ENCODE measurements at places on chromosomes 5 and 9. TPM values are rescaled to one million over a fixed set of nuclear protein-coding genes. Genes with fewer than 3 reads are reported as not detected.

- DNase-seq, result no peak
Observed at GRCh38 chr9:91187965-91188344, 173.8 kb downstream of the AUH start.

- DNase-seq, result no peak
Observed at GRCh38 chr9:112149211-112149610, 25.9 kb downstream of the SUSD1 start.

- DNase-seq, result no peak
Observed at GRCh38 chr9:85483208-85483607, 258.5 kb downstream of the AGTPBP1 start.

DNA sequence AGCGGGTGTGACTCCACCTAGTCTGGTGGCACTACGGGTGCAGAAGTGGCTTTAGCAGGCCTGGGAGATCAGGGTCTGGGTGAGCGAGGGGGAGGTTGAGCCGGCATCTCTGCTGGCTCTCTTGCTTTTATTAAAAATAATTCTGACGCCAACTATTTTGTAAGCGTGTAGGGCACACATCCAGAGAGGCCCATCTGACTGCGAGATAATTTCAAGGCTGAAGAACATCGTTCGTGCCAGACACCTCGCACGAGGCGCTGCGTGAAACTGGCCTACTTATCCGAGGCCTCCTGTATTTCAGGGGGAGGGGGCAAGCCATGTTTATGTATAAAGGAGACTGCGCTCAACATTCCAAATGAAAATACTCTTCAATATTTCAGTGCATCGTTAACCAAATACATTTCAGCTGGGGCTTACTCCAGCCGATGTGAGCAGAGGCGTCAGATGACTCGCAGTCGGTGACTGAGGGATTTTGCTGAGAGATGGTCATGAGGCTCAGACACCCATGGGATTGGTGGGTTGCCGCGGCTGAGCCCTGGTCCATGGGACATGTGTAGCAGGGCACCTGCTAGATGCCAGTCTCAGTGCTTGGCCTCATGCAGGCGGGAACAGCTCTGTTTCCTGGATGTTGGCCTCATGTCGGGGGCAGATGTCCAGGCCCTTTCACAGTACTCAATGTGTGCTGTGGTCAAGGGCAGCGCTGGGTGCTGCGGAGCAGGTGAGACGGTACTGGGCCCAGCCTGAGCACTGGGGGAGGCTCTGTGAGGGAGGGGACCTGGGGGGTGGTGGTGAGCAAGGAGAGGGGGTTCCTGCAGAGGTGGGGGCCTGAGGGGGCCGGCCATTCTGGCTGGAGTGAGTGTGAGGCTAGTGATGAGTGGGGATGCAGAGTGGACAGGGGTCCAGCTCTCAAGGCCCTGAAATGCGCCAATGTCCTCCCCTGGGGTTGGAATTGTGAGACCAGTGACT lies 201.5 kb downstream of the DAB2IP start:
- peak; percentile 77 for DNase-seq

- DNase-seq, result peak; percentile 30
Observed at GRCh38 chr9:129962889-129963703, 79.9 kb downstream of the FNBP1 start.

- no peak for DNase-seq
Observed at GRCh38 chr5:40378396-40379177, 301.1 kb upstream of the PTGER4 start.

GRCh38 chr9:32350682-32351081 lies 33.8 kb upstream of the ACO1 start:
- DNase-seq, result peak; percentile 11

DNA sequence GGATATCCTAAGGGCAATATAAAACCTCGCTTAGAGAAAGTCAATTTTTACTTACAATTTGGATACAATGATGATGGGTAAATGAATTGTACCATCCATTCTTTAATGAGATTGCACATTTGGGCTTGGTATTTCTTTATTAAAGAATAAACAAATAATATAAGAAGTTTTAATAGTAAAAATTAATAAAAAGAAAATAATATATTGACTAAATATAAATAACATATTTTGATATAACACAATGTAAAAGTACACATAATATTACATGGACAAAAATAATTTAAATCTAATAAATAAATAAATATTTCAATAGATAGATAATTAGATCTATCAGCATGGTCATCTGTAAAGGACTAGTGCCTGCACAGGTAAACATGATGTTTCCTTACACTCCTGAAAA lies 944 bp downstream of the IFNA21 start:
- DNase-seq, result no peak

DNA sequence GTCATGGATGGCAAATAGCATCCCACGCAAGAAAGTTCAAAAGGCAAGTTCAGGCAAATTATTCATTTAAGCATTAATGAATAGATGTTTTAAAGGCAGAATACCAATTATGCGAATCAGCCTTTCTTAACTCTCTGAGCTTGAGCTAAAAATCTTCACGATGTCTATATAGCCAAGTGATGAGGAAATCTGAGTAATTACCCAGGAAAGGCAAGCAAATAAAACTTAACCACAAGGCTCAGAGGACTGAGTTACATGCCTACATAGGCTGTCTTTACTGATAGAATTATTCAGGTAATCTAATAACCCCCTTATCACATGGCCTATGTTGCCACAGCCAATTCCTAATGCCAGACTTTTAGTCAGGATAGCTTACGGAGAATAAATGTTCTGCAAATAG lies 120.8 kb upstream of the MTAP start:
- DNase-seq, result no peak

DNA sequence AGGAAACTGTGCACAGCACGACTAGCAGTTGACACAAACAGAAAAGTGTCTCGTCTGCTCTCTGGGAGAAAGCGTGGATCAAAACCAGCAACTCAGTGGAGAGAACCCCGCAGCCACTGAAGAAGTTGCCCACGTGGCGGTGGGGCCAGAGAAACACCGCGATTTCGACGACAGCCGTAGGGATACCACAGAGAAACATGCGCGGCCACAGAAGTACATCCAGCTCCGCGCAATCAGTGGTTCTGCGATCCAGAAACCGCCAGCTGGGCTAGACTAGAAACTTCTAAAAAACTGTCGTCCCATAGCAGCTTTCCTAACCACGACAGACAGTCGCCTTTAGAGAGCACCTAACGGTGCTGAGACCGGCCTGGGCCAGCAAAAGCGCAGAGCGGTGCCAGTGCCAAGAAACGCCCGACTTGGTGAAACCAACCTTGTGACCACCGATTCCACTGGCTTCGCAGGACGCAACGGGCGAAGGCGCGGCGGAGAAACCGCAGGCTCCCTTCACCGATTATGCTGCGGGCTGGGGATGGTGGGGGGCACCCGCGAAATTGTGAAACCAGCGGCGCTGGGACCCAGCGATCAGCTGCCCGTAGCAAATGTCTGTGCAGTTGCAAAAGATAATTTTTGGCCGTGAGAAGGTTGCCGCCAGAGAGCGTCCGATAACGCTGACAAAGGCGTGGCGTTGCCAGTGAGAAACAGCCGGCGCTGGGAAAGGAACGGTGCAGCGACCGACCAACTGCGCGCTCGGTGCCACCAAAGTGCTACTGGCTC lies 2.7 kb upstream of the ANXA2R start:
- DNase-seq, result peak; percentile 69

DNA sequence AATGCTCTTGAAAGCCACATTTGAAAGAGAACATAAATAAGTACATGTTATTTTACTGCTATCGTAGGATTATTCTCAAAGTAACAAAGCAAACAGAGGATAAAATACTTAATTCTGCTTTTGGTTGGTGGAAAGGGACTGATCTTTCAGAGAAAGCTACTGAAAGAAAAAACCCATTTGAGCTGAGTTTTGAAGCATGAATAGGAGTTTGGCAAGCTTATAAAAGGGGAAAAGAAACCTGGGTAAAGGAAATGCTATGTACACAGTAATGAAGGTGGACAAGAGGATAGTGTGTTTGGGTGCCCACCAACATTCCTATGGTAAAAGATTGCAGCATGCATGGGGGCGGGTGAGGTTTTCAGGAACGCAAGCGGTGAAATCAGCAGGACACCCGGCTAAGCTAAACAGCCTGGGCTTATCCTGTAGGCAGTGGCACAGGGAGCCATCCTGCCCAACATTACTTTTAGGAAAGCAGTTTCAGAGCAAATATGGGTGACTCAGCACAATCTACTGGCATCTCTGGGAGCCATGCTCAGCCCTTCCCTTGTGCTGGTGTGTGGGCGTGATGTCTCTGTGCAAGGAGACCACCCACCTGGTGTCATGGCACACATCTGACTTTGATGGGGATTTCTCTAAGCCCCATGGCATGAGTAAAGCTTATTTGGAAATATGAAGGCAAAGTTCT lies 673.9 kb upstream of the KLF4 start:
- no peak for DNase-seq

DNA sequence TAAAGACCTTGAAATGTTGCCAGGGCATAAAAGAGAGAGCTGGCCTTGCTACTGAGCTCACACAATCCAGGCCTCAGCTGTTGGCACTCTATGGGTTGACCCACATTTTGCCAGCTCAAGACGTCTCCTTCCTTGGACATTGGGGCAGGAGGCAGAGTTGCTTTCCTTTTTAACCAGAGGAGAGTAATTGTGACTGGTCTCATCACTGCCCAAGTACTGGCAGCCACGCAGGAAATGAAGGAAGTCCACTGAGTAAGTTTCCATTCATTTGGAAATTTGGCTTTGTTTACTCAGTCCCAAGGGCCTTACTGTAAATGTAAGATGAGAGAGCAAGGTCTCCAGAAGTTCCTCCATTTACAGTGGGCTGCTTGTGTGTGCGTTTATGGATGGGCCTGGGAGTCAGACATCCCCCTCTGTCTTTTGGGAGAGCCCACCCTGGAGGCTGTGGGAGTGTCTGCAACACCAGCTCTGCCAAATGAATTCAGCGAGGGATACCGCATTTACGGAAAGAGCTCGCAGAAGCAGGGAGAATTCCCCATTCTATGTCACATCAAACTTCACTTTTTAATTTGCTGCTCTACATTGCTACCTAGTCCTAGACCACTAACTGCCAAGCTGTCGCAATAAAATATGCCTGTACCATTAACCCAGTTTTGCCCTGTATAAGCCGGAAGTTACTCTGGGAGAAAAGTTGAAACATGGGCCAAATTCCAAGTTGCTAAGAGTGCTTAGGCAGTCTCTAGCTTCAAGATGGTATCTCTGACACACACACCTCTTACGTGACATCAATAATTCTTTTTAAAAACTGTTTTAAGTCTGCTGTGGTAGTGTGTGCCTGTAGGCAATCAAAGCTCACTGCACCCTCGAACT lies 24.5 kb upstream of the PDZD2 start:
- DNase-seq, result no peak

DNA sequence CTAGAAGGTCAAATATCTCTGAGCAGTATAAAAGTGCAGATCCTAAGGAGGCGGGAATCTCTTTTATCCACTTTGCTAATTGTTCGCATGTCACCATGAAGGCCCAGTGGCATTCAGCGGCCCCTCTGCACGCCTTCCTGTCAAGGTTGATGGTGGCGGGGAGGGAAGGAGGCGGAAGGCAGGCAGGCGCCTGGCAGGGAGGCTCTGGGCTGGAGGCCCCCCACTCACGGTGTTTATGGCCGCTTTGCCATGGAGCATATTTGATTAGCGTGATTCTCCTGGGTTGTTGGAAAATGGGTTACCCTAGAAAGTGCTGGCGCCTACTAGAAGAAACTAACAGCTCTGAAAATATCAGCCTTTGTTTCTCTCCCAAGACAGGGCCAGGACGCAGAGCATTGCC lies 209.6 kb downstream of the FSTL4 start:
- no peak for DNase-seq

DNA sequence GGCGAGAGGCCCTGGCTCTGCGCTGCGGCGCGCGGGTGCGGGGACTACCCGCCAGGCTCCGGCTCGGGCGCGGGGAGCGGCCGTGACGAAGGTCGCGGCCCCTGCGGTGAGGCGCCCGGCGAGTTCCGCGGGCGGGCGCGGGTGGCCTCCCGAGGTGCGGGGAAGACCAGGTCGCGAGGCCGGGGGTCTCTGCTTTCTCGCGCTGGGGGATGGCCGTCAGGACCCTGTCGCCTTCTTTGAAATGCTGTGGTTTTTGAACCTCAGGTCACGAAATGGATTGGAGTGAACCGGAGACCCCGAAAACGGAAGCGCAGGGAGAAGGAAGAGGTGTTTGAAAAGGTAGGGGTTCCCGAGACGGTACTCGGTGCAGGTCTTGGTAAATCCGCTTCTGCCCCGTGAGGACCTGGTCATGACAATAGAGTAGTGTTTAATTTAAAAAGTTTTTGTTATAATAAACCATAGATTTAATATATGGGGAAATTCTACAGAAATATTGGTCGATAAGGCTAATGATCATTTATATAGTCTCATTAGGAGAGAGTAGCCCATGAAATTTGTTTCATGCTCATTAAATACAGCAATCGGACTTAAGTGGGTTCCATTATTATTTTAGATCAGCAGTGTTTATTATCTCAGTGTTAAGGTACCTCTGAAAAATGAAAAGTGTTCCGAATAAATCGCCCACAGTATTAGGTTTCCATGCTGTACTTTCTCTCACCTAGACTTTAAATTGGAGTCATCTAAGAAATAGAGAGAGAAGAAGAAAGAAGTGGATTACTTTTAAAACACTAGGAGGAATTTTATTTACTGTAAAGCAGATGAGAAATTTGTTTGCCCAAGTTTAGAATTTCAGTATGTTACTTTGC lies 279.0 kb downstream of the AOPEP start:
- no peak for DNase-seq

DNA sequence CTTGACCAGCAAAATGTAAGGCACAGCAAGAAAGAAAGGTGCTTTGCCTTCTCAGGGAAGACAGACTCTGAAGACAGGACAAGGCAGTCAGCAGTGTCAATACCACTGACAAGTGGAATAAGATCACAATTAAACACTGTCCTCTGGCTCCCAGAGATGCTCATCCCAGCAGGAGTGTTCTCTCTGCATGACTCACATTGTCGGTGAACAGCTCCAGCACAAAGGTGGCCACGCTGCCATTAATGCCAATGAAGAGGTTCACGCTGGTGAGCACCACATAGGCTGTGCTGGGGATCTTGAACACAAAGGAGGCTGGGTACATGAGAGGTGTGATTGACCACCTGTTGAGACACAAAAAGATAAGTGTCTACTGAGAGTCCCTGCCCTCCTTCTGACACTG lies 31.9 kb downstream of the NIPSNAP3B start:
- DNase-seq, result no peak

- no peak for DNase-seq
Observed at GRCh38 chr5:180394031-180394636, 41.0 kb upstream of the GFPT2 start.

GRCh38 chr5:163505049-163505367 lies 411 bp upstream of the MAT2B start:
- DNase-seq, result no peak

DNA sequence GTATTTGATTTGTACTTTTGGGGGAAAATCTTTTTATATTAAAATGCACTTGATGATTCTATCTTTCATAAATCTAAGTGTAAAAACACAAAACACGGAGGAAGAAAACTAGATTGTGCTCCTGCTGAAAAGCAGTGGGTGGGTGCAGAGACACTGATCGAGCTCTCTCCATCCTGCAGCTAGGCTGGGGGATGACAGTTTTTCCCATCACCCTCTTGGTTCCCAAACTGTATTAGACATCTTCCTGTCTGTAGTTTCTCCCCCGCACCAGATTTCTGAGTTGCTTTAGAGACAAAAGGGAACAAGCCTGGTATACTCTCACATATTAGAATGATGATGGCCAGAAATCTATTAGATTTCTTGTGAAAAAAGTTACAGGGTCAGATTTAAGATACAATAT lies 99.6 kb downstream of the FAM114A2 start:
- no peak for DNase-seq

LTC4S gene
- total RNA-seq, result 16.4 TPM

SLC46A2 gene
- total RNA-seq, result 13.0 TPM

EGFLAM gene
- 2.6 TPM for total RNA-seq

F2RL1 gene
- 6.5 TPM for total RNA-seq

ANXA2R gene
- total RNA-seq, result 2.3 TPM

BARHL1 gene
- not detected for total RNA-seq

FST gene
- total RNA-seq, result 3.7 TPM

HMCN2 gene
- total RNA-seq, result 3.7 TPM

ARAP3 gene
- 20.5 TPM for total RNA-seq

KIF4B gene
- total RNA-seq, result 0.05 TPM

SH3TC2 gene
- total RNA-seq, result 1.0 TPM

FAM114A2 gene
- total RNA-seq, result 35.3 TPM

Data from left lung (tissue), 14 donors.